ENCODE measurements at places on chromosomes 7 and 10.

GRCh38 chr7:131623154-131623553 lies 66.7 kb upstream of the PODXL start:
- no peak for DNase-seq

- peak; percentile 39 for DNase-seq
Observed at GRCh38 chr7:29921404-29922010, 68.1 kb downstream of the SCRN1 start.

GRCh38 chr7:155750255-155751125 lies 61.8 kb downstream of the SHH start:
- no peak for DNase-seq

- no peak for DNase-seq
Observed at GRCh38 chr7:94417901-94418300, 23.2 kb downstream of the COL1A2 start.

DNA sequence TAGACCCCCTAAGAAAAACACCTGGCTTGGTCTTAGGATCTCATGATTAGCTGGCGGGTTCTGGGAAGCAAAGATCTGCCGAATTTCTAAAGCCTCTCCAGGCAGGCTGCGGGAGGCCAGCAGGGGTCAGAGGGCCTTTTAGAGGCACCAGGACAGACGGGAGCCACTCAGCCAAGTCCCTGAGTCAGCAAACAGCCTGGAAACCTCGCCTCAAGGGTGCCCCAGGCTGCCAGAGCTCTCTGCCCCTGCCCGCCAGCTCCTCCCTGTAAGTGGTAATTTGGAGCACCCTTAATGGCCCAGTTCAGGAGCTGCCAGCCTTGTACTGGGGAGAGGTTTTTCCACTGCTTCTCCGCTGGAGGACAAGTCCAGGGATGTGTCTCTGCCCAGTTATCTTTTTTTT lies 88.7 kb downstream of the HIP1 start:
- DNase-seq, result no peak

DNA sequence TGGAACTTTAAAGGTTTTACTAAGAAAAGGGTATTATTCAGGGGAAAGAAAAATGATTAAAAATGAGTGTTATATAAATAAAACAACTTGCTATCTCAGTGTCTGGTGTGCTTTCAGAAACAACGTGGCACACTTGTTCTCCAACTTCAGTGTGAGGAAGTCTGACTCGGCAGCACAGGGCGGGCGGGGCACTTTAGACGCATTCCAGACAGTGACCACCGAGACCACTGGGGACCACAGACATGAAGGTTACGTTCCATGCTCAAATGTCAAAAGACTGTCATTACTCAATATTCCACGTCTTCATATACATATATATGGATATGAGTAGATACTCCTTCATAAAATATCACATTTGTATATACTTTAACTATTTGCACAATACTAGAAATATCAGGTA lies 87.0 kb downstream of the LARP4B start:
- no peak for DNase-seq

- no peak for DNase-seq
Observed at GRCh38 chr10:121553511-121554264, 44.6 kb downstream of the FGFR2 start.

GRCh38 chr7:137519181-137519691 lies 175.7 kb upstream of the PTN start:
- DNase-seq, result no peak

DNA sequence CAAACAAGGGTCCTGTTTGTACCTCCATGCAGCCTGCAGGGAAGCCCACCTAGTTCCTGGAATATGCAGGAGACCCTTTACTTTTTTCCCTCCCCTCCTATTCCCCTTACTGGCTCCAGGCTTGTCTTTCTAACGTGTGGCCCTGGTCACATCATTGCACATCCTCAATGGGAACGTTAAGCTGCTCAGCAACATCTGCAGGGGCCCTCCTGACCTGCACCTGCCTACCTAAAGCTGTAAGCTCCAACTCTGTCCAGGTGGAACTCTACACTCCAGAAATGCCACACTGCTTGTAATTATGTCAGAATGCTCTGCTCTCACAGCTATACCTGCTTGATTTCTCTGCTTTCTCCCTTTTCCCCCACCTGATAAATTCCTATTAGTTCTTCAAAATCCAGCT lies 72.1 kb downstream of the ARMC3 start:
- no peak for DNase-seq

GRCh38 chr7:82838314-82838713 lies 324.4 kb downstream of the PCLO start:
- no peak for DNase-seq

DNA sequence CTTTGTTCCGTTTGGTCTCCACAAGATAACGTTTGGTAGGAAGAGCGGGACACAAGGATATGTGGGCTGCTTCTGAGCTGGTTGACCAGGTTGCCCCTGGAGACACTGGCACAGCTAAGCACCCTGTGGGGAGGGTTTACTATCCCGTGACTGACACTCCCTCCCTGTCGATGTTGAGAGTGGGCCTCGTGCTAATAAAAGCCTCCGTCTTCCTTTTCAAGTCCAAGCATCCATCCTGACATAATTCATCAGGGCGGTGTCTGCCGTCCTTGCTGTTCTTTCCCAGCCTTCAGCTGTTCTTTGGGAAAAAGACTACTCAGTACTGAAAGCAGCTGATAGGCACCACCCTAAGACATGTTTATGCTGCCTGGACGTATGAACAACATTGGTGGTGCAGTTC lies 49.6 kb downstream of the SHH start:
- DNase-seq, result no peak

DNA sequence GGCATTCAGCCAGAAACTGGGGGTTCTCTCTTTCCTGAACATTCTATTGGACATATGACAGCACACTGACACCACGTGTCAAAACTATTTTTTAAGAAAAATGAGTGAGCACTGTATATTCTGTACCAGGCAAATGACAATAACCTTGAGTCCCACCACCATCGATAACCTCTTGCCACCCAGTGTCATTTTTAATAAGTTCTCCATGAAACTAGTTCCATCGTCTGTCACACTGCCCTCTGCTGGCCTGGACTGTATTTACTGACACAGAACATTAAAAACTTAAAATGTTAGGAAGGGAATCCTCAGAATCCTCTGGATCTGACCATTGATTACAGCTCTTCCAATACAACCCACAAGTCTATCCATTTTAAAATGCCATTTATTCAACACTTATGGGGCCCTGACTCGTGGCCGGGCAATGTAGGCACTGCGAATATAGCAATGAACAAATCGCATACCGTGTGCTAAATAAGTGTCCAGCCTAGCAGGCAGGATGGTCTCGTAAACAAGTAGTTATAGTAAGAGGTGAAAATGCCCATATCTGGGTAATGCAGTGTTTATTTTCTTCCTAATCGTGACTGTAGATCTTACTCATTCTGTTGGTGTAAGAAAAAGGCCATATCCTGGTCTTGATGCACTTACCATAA lies 35.9 kb upstream of the CACNB2 start:
- DNase-seq, result peak; percentile 16

- DNase-seq, result no peak
Observed at GRCh38 chr7:47180516-47180826, 401.4 kb downstream of the TNS3 start.

DNA sequence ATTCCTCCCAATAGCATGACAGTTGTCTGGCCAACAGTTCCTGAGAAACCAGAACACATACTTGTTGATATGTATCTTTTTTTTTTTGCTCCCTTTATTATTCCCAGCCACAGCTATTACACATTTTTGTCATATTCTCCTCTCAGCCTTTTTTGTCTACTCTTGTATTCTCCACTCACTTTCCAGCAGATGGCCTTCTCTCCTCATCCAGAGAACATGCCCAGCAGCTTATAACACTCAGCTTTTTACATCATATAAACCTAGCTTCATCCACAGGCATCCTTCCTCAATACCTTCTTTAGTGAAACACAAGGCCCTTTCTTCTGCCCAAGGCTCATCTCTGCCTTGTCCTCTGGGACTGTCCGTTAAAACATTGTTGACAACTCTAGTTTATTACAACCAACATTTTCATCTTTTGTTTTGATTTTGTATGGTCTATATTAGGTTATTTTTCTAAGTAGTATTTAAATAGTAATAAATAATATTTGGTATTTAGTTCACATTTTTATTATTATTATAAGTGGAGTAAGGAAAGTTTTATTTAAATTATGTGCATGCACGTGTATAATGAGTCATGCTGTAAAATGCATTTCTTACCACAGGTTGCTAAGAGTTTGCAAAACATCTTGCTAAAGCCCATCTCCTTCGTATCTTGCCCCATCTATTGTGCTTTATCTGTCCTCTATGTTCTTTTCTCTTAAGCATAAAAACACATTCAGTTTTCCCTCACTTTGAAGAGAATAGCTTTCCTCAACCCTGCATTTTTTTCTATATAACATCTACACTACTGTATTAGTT lies 101.5 kb downstream of the ORC5 start:
- DNase-seq, result no peak

DNA sequence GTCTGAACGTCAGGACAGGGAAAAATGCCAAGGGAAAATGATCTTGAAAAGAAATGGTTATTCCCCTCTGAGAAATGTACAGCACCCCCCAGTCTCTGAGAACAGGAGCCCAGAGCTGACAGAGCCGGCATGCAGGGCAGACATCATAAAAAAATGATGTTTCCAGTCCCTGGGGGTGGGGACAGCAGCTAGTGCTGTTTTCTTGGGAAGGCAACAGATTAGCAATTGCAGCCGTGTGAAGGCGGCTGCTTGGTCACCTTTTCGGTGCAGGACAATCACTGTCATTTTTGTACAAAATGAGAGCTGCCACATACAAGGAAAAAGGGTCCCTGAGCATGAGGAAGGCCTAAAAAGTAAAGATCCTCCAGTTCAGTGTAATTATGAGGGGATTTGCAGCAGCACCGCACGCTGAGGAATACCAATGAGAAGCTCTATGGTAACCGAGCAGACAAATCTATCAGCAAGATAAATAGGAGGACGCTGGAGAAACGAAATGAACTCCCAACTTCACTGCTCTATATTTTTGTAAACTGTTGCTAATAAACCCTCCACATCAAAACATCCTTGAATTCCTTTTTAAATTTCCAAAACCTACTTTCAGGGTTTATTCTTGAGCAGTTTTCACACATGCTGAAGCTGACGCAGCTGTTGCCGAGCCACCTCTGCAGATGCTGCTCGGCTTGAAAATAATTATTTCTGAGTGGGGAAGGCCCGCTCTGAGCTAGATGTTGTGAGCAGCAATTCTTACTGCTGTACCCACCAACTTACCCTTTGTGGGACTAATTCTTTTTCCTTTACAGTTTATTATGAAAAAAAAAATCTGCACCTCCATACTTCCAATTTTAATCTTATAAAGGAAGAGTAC lies 98.2 kb upstream of the NEBL start:
- DNase-seq, result no peak

DNA sequence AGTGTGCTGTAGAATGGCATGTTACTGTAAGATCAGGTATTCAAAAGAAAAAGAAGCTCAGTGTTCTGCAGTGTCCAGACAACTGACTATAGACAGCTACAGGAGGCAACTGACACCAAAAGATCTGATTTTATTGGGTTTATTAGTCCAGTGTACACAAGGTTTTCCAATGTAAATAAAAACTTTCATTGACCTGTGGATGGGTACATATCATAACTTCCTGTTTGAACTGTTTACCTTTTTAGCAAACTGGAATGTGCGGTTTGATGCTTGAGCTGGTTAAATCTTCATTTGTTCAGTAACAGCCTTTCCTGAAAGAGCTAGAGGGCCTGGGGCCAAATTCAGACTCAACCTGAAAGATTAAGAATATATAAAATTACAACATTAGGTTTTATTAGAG lies 172.6 kb upstream of the SP8 start:
- DNase-seq, result no peak

- no peak for DNase-seq
Observed at GRCh38 chr7:3309956-3310355, 8.9 kb downstream of the SDK1 start.

DNA sequence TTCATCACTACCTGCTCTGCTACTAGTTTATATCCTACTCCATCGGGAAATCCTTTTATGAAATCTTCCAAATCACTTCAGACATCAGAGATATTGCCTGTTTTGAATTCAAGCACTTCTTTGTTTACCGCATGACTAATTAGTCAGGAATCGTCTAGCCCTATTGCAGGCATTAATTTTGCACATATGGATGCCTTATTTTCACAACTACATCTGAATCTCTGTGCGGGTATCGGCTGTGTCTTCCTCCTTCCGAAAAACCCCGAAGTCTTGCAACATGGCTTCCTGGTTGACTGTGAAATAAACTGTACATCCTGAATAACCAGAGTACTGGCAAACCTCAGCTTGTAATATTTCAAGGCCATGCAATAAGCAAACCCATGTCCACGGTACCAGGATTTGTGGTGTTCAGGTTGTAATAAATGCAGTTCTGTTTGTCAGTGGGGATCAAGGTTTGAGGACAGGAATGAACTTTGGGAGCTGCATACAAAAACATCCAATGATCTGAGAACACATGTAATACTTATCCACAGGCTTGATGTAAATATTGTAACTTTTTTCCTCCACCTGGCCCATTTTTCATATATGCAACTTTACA lies 642.1 kb downstream of the PARD3 start:
- DNase-seq, result no peak

- DNase-seq, result no peak
Observed at GRCh38 chr10:62900829-62901571, 84.8 kb upstream of the EGR2 start.

GRCh38 chr7:98802088-98802780 lies 67.6 kb downstream of the TMEM130 start:
- DNase-seq, result no peak

GRCh38 chr7:124943472-124943871 lies 13.8 kb upstream of the POT1 start:
- no peak for DNase-seq

DNA sequence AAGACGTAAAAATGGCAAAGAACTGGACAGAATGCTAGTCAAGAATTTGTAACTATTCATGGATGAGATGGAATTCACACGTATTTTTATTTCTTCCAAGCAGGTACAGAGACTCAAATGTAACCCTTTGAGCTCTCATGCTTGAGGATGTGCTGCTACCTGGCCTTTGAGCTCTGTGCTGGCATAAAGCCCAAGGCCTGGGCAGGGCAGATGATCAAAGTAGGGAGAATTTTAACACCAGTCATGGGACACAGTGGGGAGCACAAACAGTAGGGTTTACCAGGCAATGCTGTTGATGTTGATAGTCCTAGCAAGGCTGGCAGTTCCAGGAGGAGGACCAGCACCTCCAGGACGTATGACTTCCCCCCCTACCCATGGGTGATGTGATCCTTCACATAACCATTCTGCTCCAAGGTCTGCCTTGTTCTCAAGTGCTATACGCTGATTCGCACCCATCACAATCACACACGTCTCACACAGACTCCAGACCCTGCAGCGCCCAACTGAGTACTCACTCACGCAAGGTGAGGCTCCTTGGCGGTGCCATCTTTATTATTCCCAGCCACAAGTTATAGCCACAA lies 48.6 kb upstream of the DLG5 start:
- no peak for DNase-seq

DNA sequence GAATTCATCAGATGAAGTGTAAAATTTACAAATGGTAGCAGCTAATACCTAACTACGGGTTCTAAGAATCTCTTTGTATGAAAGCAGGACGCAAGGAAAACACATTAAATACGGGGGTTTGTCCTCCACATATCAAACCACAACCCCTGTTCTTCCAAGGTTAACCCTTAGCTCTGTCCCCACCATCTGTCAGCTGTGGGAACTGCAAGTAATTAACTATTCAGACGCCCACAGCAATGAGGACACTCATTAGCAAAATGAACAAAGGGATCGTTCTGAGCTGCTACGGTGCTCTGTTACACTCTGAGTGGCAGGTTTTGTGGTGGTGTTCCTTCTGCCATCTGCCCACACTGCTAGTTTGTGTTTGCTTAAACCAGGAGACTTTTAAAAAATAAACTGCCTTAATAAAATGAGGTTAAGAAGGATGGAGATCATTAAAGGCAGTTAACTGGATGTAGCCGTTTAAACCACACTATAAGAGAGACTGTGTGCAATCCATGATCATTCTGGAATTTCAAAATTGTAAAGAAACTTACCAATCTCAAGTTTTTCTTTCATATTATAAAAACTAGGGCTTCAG lies 51.4 kb downstream of the C10orf67 start:
- DNase-seq, result peak; percentile 46

Measured in progenitor cell of endocrine pancreas (in vitro differentiated cells).